ENCODE measurements at places on chromosomes 12 and 14.
A peak's percentile ranks its signal among the peaks of the same experiment; 100 is the strongest.

DNA sequence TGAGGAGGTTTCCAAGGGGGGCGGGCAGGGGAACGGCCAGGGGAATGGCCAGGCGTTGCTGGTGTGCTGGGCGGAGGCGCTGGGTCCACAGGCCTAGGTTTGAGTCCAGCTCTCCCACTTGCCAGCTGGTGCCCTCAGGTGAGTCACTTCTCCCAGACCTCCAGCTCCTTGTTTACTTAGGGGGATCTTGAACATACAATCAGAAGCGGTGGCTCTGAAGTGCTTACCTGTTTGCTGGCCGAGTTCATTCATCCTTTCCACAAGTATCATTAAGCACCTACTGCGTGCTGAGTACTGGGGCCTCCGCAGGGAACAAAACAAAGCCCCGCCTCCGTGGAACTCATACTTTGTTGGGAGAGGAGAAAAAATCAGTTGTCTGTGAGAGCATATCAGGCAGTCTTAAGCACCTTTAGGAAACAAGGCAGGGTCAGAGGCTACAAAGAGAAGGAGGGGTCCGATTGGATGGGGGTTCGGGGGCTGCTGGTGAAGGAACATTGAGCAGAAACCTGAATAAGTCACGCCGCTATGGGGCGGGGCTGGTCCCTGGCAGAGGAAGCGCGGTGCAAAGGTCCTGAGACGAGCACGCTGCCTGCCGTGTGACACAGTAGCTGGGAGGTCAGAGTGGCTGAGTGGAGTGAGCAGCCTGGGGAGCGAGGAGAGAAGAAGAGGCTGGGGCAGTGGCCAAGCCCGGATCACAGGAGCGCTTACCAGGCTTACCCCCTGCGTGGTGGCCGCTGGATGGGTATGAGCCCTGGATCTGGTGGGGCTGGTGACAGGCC is 15.1 kb downstream of the MVK start:
- no peak for DNase-seq

GRCh38 chr14:29814156-29815015 is 113.3 kb downstream of the PRKD1 start:
- DNase-seq, result no peak

DNA sequence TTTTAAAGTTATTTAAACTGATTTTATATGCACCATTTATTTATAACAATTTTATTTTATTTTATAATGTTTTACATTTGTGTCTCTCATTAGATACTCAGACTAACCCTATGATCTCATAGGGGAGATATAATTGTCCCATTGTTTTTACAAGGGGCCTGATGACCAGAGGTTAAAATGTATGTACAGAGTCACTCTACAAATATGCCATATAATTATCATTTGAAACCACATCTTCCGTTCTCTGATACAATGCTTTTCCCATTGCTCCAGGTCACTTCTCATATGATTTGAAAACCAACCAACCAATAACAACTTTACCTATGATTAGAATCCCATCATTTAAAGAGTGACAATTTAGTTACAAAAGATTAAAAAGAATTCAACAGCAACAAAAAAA is 137.8 kb downstream of the GPHN start:
- peak; percentile 8 for DNase-seq

DNA sequence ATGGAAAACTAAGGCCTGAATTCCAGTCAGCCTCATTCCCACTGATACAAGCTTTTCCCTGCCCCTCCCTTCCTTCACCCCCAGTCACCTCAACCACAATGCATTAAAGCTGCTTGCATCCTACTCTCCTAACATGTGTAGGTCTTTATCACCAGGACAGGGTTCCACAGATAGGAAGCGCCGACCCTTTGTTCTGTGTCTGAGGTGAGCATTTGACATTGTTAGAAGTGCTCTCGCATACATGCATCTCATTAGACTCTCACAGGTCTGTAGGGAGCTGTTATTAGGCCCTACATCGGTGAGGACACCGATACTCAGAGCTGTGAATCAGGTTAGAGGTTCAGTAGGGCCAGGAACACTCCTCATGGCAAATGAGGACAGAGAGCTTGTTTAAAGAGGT is 13.2 kb upstream of the EDDM3A start:
- no peak for DNase-seq

DNA sequence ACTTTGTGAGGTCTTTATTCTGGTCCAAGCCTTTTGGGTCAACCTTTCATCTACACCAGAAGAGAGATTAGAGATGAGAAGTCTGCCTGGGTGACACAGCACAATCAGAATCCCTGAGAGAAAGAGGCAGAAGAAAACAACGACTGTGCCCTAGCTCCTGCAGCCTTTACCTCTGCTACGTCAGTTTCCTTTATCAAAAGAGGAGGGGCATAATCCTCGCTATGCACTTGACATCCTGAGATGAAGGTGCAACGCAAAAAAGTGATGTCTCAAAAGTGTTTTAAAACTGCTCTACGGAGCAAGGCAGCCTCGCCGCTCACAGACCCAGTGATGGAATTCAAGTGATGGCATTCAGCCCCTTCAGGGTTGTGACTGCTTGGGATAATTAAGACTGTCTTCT is 21.7 kb downstream of the ZDHHC22 start:
- DNase-seq, result no peak

- no peak for DNase-seq
Measured at GRCh38 chr12:66331814-66332213, 29.5 kb downstream of the HELB start.

GRCh38 chr14:70916799-70917198 is 9.5 kb downstream of the PCNX1 start:
- no peak for DNase-seq

- no peak for DNase-seq
Measured at GRCh38 chr14:22390824-22391461, 198.1 kb downstream of the DAD1 start.

GRCh38 chr12:14954269-14954668 is 7.1 kb downstream of the ARHGDIB start:
- peak; percentile 41 for DNase-seq

GRCh38 chr12:55061024-55061423 is 41.2 kb downstream of the NEUROD4 start:
- no peak for DNase-seq

GRCh38 chr14:64704743-64705380 is 638 bp downstream of the PLEKHG3 start:
- DNase-seq, result no peak

GRCh38 chr12:27852742-27853141 is 72.7 kb upstream of the MANSC4 start:
- no peak for DNase-seq

- DNase-seq, result no peak
Measured at GRCh38 chr14:64821651-64822050, 58.1 kb downstream of the SPTB start.

DNA sequence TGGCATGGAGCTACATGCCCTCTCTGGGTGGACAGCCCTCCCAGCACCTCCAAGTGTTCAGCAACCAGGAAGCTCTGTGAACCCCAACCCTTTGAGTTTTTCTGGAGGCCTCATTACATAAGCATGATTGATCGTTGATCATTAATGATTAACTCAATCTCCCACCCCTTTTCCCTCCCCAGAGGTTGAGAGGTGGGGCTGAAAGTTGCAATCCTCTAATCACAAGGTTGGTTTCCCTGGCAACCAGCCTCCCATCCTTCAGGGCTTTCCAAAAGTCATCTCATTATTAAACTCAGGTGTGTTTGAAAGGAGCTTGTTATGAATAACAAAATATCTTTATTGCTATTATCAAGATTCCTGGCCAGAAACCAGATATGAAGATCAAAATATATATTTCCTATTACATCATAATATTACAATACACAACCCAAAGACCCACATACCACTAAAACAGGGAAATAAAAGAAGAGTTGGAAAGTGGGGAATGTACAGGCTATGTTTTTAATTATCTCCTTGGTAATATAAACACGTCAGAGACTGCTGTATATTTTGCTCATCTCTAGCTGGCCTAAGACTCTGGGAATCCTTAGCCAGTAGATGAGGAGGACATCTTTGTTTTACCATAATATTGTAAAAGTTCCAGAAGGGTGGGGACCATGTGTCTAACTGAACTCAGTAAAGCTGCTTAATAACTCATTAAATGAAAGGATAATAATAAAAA is 73.6 kb downstream of the SSPN start:
- DNase-seq, result peak; percentile 38

DNA sequence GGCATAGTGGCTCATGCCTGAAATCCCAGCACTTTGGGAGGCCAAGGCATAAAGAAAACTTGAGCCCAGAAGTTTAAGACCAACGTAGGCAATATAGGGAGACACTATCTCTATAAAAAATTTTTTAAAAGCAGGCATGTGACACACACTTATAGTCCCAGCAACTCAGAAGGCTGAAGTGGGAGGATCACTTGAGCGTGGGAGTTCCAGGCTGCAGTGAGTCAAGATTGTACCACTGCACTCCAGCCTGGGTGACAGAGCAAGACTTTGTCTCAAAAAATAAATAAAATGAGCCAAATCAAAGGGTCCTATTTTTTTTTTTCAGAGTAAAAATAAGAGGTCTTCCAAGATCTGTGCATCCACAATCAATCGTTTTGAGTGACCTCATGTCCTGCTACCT is 237.6 kb downstream of the SLC16A7 start:
- no peak for DNase-seq

DNA sequence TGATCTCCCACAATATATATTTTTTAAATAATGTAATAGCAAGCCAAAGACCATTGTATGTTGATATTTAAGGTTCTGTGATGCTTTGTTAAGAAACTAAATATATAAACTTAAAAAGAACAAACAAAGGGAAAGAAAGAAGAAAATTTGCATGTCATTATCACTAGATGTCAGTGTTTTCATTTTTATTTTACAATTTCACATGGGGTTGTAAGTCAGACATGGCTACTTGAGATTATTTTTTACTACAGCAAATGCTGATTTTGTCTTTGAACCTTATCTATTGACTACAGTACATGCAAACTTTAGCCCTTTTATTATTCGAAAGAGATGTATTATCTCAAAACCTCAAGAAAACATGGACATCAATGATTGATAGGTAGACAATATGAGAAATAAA is 36.1 kb downstream of the SLCO1C1 start:
- no peak for DNase-seq

Measured in iris pigment epithelial cell (primary cell).